ENCODE measurements at places on chromosomes 6 and 20.

GRCh38 chr6:31651602-31652191 is 764 bp downstream of the BAG6 start:
- peak; percentile 37 for DNase-seq

GRCh38 chr6:165811512-165811911 is 148.5 kb upstream of the PDE10A start:
- DNase-seq: no peak

DNA sequence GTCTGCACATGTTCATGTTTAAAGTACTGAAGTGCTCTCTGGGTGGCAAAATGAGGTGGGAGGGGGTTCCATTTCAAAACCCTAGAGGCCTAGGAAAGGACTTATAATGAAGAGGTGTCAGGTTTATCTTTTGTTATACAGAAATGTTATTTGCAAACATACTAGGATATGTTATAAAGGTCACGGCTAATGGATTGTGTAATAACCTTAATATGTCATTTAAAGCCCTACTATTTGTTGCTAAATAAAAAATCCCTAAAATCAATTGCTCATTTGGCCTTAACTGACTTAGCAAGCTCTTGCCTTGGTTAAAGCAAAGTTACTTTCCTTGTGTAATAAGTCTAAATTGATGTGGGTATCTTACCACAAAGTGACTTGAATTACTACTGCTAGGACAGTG is 8.8 kb downstream of the NKX2-4 start:
- no peak for DNase-seq

GRCh38 chr6:138601128-138601527 is 101.8 kb upstream of the NHSL1 start:
- no peak for DNase-seq

- no peak for DNase-seq
Observed at GRCh38 chr6:71722736-71723135, 163.6 kb upstream of the RIMS1 start.

DNA sequence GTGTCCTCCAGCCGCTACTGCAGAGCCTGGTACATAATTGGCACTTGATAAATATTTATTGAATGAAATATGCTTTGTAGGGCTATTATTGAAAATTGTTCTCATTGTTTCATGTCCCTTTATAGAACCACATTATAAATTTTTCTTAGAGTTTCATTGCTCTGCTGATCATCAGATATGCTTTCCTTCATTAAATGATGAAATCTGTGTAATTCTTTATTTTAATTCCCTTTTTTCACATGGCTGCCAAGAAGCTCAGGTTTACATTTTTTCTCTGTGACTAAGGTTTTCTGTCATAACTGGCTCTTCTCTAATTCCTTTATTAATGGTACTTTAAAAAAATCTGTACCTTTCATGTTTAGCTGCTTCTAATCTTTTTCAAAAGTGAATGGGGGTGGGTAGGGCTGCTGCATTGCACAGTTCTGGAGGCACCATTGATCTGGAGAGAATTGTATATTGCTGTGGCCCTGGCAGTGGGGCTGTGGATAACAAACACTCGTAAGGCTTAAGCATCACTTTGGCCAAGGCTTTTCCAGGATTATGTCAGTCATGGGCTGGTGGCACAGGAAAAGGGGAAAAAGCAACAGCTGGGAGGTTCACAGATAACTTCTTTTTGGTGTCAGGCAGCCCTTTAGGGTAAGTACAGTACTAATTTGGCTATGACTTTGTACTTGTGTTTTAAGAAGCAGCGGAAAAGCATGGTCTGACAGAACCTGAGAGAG is 43.8 kb downstream of the ARFGEF2 start:
- DNase-seq: no peak

- DNase-seq: no peak
Observed at GRCh38 chr20:62208061-62208794, 11.8 kb downstream of the HRH3 start.

DNA sequence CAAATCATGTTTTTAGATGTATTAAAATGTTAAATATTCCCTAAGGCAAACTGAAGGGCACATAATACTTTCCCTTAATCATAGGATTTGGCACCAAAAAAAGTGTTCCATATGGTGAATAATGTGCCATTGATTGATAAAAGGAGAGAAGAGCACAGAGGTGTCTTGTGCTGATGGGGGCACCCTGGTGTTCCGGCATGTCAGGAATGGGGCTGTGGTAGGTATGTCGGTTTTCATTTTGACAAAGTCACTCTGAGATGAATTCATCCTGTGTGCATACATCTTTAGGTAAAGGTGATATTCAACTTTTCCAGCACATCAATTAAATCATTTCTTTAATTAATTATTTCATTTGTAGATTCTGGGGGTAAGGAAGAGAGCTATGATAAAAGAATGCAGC is 36.8 kb downstream of the CENPW start:
- DNase-seq: no peak

DNA sequence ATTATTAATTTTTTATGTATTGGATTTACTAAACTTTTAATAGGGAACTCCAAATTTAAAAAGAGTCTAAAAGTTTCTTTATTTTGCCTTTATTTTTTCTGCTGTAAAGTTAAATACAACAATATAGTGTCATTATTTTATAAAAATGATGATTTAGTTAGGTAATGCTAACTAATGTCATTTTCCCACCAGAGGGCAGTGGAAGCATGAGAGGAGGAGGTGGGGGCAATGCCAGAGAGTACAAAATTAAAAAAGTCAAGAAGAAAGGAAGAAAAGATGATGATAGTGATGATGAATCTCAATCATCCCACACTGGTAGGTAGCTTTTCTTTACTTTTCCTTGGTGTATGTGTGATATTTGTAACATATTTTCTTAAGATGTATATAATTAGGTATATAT is 20.2 kb upstream of the FHL5 start:
- DNase-seq: no peak

DNA sequence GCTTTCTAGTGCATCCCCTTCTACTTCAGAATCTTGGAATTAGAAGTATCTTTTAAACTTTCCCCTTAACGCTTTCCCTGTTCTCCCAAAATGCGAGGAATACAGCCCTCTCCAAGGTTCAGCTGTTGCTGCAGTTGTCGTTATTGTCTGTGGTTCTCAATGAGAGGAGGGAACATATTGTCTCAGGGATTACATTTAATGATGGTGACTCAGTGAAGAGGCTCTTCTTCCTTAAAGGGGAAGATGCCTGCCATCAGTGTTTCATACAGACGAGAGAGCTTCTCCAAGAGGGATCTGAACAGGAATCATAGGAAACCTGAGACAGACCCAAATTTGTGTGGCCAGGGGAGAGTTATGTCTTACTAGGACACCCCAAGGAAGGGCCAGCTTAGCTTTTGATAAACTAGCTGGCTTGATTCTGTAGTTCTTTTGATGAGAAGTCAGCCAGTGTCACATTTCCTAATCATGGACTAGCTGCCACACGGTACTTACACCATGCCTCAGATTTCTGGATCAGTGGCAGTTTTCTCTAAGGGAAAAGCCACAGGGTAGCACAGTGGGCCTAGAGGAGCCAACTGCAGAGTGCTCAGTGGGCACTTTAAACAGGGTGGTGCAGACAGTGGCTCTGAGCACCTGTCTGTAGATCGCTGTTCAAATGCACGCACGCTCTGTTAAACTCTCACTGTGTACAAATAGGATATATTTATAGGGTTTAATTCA is 59.7 kb upstream of the TMEM181 start:
- no peak for DNase-seq

DNA sequence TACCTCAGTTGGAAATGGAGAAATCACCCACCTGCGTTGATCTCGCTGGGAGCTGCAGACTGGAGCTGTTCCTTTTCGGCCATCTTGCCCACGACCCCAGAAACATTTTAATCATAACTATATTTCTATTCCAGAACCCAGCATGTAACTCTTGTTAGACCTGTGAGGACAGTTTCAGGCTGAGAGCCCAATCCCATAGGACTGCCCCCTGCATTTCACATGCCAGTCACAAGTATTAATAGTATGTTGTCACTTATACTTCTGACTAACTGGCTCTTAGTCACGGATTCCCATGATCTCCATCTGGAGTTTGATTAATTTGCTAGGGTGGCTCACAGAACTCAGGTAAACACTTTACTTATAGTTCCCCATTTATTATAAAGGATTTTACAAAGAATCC is 96.0 kb upstream of the PRND start:
- DNase-seq: no peak

GRCh38 chr20:62339647-62340062 is 27.5 kb downstream of the LAMA5 start:
- DNase-seq: no peak

DNA sequence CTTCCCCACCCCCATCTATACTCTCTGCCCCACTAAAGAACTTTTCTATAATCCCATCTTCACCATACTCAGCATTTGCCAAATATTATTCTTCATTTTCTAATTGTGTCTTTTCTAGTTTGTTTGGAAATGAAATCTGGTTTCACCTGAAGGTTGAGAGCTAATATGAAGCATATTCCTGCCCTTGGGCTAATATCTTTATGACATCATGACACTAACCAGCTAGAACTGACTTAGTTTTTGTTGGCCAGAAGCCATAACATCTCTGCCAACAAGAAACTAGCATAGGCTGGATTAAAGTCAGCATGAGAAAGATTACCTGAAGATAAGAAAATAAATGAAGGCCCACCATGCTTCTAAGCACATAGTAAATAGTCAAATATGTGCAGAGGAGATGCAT is 16.7 kb downstream of the UNC5CL start:
- DNase-seq: no peak

GRCh38 chr6:170313716-170314295 is 7.2 kb downstream of the FAM120B start:
- no peak for DNase-seq

DNA sequence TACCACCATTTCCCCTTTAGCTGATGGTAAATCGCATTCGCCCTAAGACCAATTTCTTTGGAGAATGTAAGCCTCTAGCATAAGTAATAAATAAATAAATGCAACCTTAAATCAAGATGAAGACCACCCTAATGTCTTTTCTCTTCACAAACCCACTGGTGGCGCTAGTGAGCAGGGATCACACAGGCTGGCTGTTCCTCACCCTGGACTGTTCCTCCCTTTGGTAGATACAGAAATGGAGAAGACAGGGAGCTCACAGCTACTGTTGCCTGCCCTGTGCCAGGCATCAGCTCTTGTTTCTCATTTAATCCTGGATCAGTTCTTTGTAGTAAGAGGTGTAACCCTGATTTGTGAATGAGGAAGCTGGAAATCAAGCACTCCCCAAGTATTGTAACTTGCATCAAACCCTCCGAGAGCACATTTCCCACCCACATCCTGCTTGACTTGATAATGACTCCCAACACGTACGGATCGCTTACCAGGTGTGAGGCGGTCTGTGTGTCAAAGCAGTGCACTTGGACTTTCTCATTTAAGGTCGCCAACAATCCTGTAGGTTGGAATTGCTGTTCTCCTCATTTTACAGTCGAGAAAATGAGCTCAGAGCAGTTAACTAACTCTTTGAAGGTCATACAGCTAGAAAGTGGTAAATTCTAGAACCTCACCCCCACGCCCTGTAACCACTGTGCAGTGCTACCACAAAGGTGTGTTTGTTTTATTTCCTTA is 236.1 kb downstream of the TSHZ2 start:
- no peak for DNase-seq

DNA sequence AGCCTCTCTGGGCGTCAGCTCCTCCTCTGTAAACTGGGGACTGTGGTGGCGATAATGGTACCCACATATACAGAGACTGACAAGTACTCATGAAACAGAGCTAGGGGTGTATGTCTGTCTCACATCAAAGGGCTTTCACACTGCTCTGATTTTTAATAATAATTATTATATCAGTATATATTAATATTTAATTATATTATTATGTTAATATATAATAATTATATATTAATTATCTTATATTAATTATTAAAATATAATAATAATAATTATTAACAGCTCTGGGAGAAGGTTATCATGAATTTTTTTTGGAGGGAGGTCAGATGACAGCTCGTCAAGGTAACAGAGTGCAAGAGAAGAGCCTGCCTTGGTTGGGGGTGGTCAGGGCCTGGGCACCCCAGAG is 173.6 kb downstream of the NRN1 start:
- no peak for DNase-seq

DNA sequence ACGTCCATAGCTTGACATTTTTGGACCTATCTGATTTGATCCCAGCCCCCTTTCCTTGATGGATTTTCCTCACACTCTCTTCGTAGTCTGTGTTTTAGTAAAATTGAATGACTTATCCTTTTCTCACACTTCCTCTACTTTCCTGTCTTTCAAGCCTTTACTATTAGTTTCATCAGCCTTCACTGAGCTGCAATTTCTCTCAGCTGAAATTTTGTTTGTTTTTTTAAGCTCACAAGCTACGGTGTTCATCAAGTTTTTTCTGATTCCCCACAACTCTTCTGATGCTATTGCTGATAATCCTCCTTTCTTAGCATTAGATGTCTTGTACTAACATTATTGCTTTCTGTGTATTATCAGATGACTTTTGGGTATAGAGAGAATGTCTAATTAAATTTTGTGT is 263.7 kb downstream of the TBX18 start:
- no peak for DNase-seq

DNA sequence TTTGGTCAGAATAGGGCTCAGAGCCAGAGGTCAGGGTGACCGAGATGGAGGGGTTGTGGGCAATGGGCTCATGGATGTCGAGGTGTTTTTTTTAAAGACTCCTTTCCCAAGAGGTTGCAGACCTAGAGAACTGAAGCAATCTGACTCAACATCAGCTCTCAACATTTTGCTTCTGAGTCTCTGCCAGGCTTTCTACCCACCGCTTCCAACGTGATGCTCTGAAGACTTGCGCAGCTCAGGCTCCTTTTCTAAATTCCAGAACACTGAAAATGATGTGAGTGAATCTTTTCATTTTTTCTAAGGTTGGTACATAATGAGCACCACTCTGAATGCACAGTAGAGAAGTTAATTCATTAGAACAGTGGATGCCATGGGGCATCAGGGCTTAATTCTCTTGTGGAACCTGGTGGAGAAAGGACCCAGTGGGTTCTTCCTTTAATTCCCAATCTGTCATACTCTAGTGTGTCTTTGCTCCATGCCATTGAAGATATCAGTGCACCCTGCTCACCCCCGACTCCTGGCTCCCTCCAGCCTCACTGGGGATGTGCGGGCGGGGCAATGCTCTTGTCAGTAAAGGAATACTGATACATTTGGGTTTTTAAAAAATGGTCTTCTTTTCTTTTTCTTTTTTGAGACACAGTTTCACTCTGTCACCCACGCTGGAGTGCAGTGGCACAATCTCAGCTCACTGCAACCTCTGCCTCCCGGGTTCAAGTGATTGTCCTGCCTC is 17.0 kb upstream of the KIF13A start:
- DNase-seq: no peak

- DNase-seq: no peak
Observed at GRCh38 chr20:52172392-52173047, 19.1 kb downstream of the ZFP64 start.

DNA sequence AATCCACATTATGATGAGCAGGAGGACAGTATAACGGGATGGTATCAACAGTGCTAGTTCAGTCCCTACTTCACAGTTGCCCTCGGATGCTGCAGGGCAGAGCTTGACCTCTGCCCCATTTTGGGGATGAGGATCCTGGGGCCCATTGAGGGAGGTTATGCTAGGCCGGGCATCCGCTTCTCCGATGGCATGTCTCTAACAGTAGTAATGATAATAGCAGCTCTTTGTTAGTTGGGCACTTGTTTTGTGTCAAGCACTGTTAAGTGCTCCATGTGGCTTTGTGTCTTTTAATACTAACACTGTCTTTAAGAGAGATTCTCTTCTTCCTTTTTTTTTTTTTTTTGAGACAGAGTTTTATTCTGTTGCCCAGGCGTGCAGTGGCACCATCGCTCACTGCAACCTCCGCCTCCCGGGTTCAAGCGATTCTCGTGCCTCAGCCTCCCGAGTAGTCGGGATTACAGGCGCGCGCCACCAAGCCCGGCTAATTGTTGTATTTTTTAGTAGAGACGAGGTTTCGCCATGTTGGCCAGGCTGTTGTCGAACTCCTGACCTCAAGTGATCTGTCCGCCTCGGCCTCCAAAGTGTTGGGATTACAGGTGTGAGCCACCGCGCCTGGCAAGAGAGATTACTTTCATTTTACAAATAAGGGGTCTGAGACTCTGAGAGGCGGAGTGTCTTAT is 1.1 kb downstream of the MAPRE1 start:
- no peak for DNase-seq

All from NCI-H774 (cell line).